ENCODE measurements at places on chromosomes 7 and 10. TPM values are rescaled to one million over a fixed set of nuclear protein-coding genes. Genes with fewer than 3 reads are reported as not detected.

DNA sequence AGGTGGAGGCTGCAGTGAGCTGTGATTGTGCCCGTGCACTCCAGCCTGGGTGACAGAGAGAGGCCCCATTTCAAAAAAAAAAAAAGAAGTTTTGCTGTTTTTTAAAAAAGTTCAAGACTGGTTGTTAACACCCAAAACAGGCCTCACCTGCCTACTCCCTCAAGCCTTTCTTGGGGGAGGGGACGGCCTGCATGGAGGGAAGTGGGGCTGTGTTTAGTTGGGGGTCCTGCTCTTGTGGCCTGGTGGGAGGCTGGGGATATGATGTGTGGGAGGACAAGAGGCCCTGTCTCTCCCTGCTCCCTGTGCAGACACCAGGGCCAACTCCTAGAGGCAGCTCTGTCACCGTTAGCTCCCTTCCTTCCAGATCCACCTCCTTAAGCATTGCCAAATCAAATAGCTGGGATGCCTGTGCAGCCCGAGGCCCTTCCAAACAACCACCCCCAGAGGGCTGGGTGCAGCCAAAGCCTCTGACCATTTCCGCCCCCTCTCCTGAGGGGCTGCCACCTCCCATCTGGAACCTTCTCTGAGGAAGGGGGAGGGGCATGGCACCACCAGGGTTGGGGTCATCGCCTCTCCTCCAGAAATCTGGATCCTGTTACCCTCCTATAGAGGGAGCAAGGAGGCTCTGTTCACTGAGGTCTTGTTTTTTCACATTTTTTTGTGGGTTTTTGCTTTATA is 32.9 kb upstream of the ANKRD2 start:
- peak; percentile 47 for DNase-seq

DNA sequence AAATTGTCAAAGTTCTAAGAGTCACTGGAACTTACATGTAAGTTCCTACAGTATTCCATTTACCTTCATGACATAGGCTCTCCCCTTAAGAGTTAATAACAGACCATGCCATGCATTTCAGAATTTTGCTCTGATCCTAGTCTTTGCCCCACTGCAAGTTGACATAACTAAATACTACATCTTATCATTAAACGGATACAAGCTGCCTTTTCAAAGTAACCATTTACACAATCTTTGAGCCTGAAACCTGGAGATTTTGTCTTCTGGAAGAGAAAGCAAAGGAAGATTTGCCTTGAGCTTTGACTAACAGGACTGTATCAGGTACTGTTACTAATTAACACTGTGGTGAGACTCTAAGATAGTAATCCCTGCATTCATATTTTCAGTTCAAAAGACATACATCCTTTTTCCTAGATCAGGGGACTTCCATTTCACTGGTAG is 9.3 kb upstream of the AKR1D1 start:
- DNase-seq: no peak

The TEX36 gene
- total RNA-seq: not detected

GRCh38 chr10:7945034-7945433 is 109.5 kb upstream of the GATA3 start:
- DNase-seq: no peak

DNA sequence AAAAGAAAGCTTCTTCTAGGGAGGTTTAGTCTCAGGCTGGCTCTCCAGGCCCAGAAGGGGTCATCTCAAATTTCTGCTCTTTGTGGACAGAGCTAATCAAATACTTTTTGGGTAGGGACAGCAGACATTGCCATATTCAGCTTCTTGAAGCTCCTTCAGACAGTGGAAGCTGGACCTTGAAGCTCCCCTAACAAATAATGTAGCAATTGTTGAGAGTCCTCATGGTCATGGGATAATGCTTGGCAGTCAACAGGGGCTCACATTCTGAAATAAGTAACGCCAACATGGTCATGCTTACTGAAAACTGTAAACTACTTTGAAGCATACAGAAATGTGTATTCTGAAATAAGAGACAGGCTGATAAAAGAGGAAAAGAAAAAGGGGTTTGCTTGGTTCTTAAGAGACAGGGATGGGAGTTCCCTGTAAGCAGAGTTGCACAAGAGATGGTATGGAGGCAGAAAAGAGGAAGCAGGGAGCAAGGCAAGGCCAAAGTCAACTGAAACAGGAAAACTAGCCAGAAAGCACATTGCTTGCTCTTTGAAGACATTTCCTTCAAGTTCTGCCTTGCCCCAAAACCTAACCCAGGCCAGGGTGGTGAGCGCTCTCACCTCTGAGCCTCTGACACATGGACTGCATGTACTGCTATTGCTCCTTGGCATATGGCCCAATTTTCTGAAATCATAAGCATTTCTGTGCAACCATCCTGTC is 53.1 kb upstream of the KMT2E start:
- no peak for DNase-seq

DNA sequence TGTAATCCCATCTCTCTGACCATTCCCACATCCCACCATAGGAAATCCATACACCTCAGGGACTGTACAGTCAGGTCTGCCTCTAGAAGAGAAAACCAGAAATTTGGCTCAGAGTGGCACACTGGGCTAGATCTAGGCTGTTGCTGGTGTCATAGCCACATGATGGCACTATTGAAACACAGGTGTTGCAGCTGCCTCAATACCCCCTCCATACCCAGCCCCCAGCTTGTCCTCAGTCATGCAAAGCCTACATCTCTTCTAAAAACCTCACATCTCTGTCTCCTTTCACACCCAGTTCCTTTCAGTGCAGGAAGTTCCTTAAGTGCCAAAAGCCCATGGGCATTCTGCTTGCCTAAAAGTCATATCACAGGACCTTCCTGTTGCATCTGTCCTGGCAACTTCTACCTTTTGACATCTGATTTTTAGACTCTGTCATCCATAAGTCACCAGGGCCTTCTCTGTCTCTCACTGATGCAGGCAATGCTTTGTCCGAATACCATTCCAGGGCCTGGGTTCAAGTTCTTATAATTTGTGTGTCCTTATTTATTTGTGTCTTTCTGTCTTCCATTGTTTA is 27.0 kb upstream of the HIBADH start:
- peak; percentile 65 for DNase-seq

The GET4 gene
- 35.7 TPM for total RNA-seq

GRCh38 chr7:157676001-157676400 is 339.2 kb downstream of the DNAJB6 start:
- no peak for DNase-seq

The NXPH1 gene
- not detected for total RNA-seq

DNA sequence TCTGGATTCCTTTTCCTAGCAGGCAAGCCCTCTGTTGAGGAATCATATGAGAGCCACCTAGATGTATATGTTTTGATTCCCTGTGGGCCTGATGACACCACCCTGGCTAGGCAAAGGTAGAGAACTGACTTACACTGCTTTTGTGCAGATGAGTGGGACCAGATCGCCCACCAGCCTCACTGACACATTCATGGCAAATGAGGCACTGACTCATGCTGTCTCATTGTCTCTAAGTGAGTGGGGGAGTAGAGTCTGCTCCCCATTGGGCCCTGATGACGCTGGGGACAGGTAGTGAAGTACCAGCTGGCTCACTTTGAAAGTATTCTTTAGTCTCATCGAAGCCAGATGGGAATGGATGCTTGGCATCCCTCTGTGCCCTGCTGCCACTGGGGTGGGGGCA is 326.3 kb downstream of the ABCA13 start:
- no peak for DNase-seq

DNA sequence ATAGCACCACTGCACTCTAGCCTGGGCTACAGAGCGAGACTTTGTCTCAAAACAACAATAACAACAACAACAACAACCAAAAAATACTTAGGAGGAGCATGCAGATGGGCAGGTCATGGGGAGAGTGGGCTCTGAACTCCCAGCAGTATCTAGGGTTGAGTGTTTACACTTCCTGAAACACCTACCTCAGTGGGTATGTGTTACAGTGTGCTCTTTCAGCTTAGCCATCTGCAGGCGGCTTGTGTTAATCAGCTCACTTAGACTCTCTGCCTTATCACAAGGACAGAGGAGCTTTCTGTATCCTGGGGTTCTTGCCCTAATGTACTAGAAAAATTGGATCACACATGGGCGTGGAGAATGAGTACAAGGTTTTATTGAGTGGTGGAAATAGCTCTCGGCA is 340.2 kb downstream of the KIF20B start:
- DNase-seq: no peak

GRCh38 chr10:27771231-27771630 is 25.6 kb upstream of the MKX start:
- no peak for DNase-seq

- DNase-seq: no peak
These were observed 9.8 kb downstream of the UPP1 start for GRCh38 chr7:48098846-48099245.

DNA sequence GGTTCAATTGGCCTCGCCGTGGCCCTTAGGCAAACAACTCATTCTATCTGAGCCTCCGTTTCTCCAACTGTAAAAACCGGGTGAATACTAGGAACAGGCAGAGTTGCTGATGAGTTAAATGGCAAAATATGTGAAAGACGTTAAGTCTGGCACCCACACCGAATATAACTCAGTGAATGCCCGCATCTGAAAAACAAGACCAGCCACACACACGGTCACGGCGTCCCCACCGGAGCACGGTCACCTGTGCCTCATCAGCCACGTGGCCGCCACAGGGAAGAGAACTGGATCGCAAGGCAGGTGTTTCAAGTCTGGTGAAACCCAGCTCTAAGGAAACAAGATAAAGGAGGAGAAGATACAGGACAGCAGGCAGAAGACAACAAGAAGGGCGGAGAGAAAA is 20.4 kb downstream of the PRKAG2 start:
- DNase-seq: no peak

- no peak for DNase-seq
These were observed 122.1 kb upstream of the KMT2E start for GRCh38 chr7:104891949-104892348.

The CPN1 gene
- not detected for total RNA-seq

- no peak for DNase-seq
These were observed 68.9 kb upstream of the KDM7A start for GRCh38 chr7:140245611-140246105.

DNA sequence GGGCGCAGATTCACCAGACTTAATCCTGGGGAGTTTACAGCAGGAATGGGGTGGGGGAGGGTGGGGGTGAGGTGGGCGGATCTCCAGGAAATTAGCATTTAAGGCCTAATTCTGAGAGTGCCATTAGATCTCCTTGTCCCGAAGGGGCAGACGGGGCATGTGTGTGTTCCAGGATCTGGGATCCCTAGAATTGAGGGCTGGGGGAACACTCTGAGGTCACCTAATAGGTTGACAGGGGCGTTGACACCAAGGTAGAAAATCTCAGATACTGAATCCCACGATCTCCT is 9.4 kb upstream of the EPHB4 start:
- DNase-seq: no peak

DNA sequence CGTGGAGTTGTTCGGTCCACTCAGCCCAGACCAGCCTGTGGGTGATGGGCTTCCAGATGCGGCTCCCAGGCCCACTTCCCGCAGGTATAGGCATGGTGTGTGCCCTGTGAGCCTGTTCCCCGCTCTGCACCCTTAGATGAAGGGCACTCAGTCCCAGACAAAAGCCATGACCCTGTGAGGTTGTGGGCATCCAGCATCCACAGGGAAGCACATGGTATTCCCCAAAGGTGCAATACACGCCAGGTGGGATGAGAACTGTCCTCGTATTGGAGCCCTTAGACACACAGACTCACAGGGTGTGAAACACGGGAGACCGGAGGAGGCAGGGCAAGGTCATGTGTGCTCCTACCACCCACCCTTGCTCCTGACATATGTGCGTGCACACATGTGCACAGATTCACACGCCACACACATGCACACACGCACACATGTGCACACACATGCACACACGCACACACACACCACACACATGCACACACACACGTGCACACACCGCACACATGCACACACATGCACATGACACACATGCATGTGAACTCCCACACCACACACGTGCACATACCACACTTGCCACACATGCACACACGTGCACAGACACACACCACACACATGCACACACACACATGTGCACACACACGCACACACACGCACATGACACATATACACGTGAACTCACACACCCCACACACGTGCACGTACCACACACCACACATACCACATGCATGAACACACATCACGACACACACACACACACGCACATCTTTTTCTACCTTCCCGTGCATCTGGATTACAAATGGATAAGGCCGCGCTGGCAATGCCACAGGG is 319.4 kb downstream of the WDR37 start:
- no peak for DNase-seq

GRCh38 chr10:122421054-122421625 is 33.3 kb upstream of the ARMS2 start:
- no peak for DNase-seq

GRCh38 chr7:70544016-70544415 is 587.9 kb upstream of the GALNT17 start:
- no peak for DNase-seq

GRCh38 chr10:131770946-131771633 is 129.7 kb upstream of the PPP2R2D start:
- no peak for DNase-seq

The BUD31 gene
- 98.2 TPM for total RNA-seq

DNA sequence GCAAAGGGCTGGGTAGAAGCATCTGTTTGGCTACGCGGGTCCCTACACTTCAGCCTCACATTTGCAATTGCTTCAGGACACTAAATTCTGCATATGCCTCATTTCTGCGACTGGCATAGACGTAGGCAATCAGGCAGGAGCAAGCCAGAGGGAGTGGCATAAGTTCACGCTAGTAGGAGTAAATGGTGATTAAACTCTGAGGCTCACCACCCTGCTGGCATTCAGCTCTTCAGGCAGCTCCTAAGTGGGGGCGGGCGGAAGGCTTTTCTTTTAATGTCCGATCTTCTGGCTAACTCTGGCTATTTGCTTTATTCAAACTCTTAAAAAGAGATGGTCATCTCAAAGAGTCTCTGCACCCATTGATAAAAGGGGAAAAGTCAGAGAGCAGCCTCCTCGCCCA is 45.3 kb downstream of the RGS10 start:
- DNase-seq: no peak

DNA sequence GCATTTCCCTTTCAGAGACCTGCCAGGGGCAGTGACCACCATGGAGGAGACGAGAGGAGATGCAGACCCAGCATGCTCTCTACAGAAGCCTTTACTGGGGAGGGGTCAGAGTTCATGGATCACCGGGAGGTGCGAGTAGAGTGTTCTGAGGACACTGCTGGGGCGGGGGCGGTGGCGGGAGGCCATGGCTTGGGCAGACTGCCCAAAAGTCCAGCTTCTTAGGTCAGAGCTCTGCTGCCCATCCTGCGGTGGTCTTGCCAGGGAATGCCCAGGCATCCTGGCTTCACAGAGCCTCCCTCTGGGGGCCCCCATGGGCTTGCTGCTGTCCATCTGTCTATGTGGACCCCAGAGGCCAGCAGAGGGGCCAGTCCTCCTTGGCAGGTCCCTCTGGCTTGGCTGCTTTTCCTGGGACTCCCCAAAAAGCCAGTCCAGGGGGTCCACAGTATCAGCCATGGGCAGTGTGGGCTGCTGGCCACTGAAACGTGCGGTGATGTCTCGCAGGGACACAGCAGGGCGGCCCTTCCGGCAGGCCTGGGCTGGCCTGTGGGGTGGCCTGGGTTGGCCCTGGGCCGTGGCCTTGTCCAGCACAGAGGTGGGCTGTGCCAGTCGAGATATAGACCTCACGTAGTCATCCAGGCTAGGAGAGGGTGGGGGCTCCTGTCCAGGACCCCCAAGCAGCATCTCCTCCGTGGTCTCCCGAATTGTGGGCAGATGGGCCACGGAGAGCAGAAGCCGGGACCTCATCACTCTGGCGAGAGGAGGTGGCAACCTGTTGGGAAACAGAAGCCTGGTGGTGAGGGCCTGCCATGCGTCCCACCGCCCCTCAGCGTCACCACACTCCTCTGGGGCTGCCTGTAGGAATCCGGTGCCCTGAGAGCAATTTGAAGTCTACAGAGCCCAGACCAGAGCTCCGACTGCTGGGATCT is 1.1 kb downstream of the DEPP1 start:
- DNase-seq: no peak

The UNCX gene
- not detected for total RNA-seq

The IRF5 gene
- total RNA-seq: 0.28 TPM

The MRLN gene
- total RNA-seq: not detected

The SPDYE8 gene
- total RNA-seq: not detected

All from neural progenitor cell (in vitro differentiated cells).